EH (cell line): ENCODE measurements at places on chromosomes 3 and 15.

DNA sequence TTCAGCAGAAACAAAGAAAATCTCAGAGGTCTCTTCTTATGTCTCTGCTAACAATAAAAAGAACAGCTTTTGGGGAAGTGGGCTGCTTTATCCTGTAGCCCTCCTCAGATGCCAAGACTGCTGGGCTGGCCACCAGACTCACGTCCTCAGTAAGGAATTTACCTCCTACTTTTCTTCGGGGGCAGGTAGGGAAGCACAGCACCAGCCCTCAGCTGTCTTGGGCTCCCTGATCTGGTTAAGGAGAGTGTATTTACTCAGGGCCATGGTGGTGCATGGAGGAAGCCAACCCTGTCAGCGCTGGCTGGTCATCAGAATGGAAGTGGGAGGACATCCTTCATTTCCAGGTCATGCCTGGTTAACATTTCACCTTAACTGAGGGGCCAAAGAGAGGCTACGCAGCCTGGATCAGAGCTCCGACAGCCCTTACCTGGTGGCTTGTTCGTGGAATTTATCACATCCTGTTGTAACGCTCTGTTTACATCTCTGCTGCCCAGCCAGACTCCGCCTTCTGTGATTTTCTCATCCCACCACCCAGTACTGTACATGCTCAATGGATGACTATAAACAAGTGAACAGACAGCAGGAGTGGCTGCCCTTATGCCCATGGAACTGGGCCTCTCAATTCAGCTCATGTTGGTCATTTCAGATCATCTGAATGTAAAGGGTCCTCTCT is 108.3 kb downstream of the IGF2BP2 start:
- DNase-seq = no peak

DNA sequence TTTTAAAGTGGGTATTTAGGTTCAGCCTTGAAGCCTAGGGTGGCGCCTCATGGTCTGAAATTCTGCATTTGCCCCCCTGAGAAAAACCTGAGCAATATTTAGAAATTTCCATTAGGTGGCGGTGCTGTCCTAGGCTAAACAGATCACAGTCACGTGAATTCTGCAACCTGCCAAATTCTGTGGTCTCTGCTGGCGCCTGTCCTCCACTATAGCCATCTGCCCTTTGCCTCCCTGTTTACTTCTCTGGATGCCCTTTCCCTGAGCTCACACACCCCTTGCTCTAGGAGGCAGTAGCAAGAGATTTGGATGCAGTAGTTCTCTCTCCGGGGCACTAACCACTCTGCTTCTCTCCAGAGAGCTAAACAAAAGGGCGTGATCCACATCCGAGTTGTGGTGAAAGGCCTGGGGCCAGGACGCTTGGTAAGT is 9.1 kb downstream of the MRPS11 start:
- peak; percentile 65 for DNase-seq

DNA sequence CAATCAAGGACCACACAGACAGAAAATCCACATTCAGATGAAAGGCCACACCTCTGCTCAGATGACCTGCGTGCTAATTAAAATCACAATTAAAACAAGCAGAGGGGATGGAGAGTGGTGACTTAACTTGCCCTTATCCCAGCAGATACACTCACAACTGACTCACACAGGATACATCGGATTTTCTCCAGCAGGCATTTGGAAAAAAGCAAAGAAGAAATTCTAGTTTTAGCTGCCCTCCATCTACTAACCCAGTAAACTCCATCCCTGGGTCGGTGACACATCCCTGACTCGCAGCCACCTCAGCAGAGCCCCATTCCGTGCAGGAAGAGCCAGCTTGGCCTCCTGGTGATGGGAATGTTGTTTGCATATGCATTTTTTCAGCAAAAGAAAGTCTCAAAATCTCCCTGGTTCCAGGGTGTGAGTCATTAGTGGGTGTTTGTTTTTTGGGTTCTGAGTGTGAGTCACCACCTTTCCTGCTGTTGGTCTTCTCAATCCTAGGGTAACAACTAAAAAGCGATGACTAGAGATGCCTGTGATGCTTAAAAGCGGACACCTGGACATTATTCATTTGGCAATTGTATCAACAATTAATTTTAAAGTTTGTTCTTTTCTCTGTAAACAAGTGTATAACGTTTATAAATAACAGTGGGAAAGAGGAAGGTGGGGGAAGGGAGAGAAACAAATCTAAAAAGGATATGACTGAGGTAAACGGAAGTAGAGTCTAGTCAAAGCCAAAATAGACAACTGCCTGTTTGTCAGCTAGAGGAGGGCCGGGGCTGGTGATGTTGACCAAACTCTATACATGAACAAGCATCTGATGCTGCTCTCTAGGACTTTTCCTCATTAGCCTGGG is 49.8 kb upstream of the SLC4A7 start:
- peak; percentile 100 for DNase-seq

DNA sequence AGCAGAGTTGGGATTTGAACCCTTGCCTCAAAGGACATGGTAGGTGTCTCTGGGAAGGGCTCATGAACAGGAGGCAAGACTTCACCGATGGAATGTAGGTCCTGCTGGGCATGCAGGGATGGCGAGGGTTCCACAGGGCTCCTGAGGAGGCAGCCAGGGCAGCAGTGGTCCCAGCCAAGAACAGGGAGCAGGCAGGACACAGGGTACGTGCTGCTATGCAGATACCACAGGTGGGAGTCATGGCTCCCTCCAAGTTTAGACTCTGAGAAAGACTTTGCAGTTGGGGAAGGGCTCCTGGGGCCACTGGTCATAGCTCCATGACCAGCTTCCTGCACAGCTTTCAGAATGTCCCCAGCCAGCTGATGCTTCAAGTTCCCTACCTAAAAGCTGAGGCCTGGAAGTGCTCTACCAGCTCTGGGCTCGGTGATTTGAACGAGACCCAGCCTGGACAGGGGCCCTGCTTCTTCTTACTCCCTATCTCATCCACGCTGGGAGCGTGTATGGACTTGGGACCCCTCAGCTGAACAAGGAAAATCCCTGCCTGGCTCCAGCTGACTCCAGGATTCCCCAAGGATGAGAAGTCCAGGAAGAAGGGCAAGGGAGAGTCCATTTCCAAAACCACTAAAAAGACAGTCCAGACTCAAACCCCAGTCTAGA is 747 bp downstream of the MYL3 start:
- DNase-seq = peak; percentile 43

- no peak for DNase-seq
Measured at GRCh38 chr15:57503051-57503702, 88.5 kb upstream of the MYZAP start.

- no peak for DNase-seq
Measured at GRCh38 chr15:101019366-101019896, 100.3 kb downstream of the LRRK1 start.

GRCh38 chr3:115245899-115246298 is 98.8 kb upstream of the ZBTB20 start:
- DNase-seq = no peak

- peak; percentile 37 for DNase-seq
Measured at GRCh38 chr15:34206011-34206410, 3.9 kb downstream of the KATNBL1 start.

DNA sequence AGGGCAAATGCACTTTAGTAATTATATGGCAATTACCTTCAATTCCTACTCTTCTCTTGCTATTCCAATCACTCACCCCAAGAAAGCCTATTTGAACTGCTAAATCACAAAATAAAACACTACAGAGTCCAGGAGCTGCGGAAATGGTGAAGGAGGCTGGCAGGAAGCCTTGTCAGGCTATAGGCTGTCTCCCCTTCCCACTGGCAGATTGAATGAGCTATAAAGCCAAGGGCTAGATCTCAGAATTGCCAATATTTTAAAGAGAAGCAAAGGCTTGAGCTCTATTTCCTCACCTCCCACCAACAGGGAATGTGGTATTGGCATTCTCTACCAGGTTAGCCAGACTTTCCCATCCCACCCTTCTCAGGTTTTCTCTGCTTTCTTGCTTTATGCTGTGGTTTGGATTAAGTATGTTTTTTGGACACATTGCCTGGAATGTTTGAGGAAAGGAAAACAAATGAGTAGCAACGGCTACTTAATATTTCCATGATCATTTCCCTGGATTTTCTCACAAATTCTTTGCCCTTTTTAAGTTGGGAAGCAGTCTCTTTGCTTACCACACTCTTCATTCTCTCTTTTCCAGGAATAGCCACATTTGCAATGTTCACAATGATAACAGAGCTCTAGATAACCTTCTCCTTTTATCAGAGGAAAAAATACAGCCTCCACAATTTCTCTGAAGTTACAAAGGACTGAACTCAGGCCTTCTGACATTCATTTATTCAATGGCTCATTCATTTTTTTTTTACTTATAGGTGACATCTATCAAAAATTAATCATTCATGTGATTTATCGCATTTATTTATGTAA is 1125.4 kb downstream of the ROBO1 start:
- no peak for DNase-seq

- DNase-seq = peak; percentile 80
Measured at GRCh38 chr3:9947025-9947995, 4.9 kb downstream of the PRRT3 start.

DNA sequence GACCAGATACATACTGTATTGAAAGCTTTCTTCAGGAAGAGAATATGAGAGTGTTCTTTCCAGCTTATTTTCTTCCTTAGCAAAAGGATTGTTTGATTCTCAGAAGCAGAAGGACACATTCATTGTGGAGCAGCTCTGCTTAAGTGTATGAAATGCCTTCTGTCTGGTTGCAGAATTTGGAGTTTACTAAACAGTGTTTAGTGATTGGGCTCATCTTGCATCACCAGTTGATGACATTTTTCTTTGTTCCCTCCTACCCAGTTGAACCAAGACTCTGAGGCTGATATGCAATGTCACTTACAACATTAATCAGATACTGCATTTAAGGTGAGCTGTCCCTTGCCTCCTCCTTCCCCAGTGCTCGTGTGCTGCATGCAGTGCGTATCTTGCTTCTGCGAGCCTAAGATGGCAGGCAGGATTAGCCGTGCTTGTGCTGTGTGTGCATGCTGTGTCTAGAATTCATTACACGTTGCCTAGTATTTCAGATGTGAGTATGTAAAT is 18.4 kb downstream of the ZBTB38 start:
- DNase-seq = no peak

- no peak for DNase-seq
Measured at GRCh38 chr3:62995119-62995518, 119.9 kb upstream of the CADPS start.

GRCh38 chr3:15703346-15703745 is 94.4 kb downstream of the ANKRD28 start:
- no peak for DNase-seq

DNA sequence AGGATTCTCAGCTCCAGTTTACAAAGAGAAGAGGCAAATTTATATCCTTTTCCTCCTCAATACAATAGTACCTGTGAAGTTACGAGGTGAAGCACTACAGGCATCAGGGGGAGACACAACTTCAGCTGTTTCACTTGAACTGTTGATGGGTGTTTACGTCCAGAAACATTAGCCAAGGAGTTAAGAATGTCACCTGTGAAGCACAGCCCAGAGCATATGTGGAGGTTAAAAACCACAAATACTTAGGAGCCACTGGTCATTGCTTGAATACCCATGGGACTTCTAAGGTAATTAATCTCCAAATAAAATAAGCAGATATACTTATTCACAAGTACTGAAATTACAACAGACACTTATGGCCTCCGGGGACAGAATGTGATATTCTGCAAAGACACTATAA is 246.5 kb downstream of the ULK4 start:
- no peak for DNase-seq

- DNase-seq = no peak
Measured at GRCh38 chr3:76561494-76562236, 478.2 kb upstream of the ROBO2 start.

GRCh38 chr15:65369651-65370050 is 8.2 kb downstream of the IGDCC3 start:
- DNase-seq = no peak

DNA sequence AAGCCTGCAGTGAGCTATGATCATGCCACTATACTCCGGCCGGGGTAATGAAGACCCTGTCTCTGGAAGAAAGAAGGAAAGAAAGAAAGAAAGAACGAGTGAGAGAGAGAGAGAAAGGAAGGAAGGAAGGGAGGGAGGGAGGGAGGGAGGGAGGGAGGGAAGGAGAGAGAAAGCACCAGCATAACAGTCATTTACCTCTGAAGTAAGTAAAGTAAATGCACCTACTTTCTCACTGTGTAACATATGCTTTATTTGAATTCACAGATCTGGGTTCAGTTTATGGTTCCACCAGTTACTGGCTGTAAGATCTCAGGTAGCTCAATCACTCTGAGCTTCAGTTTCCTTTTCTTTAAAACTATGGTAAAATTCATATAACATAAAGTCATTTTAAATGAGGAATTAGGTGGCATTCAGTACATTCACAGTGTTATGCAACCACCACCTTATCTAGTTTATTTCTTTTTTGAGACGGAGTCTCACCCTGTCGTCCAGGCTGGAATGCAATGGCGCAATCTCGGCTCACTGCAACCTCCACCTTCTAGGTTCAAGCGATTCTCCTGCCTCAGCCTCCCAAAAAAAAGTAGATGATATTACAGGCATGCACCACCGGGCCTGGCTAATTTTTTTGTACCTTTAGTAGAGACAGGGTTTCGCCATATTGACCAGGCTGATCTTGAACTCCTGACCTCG is 16.1 kb upstream of the RAD54L2 start:
- no peak for DNase-seq
